ENCODE measurements at places on chromosomes 1 and 21. TPM values are rescaled to one million over a fixed set of nuclear protein-coding genes. Genes with fewer than 3 reads are reported as not detected.

The RNF2 gene
- total RNA-seq = 30.3 TPM

The SNX7 gene
- 66.4 TPM for total RNA-seq

The CD34 gene
- 0.54 TPM for total RNA-seq

The HSD11B1 gene
- total RNA-seq = 4.2 TPM

The KIF21B gene
- total RNA-seq = 0.22 TPM

The PLPPR4 gene
- total RNA-seq = 0.54 TPM

The PADI3 gene
- not detected for total RNA-seq

The WRAP73 gene
- 8.6 TPM for total RNA-seq

The GJC2 gene
- 2.1 TPM for total RNA-seq

The CYP4A11 gene
- not detected for total RNA-seq

The EVI5 gene
- 27.3 TPM for total RNA-seq

The CFHR5 gene
- not detected for total RNA-seq

The VANGL1 gene
- total RNA-seq = 19.6 TPM

The OR1C1 gene
- not detected for total RNA-seq

The KCNJ15 gene
- total RNA-seq = 5.2 TPM

The PPFIA4 gene
- 29.6 TPM for total RNA-seq
